HL-60 (cell line): ENCODE measurements at places on chromosomes 7 and 10.

- DNase-seq: no peak
These were observed 480.2 kb downstream of the PARD3 start for GRCh38 chr10:34334908-34335307.

DNA sequence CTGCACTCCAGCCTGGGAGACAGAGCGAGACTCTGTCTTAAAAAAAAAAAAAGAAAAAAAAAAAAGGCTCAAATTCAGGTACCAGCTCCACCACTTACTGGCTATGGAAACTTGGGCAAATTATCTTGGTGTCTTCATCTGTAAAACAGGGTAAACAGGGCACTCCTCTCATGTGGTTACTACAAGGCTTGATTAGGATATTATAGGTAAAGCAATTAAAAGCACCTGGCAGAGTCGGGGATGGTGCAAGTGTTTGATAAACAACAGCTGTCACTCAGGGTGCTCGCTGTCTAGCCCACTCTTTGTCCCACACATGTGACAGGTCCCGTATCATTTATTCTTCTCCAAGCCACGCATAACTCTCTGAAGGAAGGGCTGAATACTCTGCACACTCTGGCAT, 96.9 kb downstream of the SORBS1 start:
- no peak for DNase-seq

DNA sequence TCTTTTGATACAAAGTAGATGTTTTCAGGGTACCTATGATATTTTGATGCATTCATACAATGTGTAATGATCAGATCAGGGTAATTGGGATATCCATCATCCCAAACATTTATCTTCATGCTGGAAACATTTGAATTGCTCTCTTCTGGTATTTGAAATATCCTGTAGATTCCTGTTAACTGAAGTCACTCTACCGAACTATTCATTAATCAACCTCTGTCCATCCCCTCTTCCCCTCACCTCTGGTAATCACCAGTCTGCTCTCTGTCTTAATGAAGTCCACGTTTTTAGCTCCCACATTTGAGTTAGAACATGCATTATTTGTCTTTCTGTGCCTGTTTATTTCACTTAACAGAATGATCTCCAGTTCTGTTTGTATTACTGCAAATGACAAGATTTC, 11.3 kb downstream of the MTG1 start:
- no peak for DNase-seq

DNA sequence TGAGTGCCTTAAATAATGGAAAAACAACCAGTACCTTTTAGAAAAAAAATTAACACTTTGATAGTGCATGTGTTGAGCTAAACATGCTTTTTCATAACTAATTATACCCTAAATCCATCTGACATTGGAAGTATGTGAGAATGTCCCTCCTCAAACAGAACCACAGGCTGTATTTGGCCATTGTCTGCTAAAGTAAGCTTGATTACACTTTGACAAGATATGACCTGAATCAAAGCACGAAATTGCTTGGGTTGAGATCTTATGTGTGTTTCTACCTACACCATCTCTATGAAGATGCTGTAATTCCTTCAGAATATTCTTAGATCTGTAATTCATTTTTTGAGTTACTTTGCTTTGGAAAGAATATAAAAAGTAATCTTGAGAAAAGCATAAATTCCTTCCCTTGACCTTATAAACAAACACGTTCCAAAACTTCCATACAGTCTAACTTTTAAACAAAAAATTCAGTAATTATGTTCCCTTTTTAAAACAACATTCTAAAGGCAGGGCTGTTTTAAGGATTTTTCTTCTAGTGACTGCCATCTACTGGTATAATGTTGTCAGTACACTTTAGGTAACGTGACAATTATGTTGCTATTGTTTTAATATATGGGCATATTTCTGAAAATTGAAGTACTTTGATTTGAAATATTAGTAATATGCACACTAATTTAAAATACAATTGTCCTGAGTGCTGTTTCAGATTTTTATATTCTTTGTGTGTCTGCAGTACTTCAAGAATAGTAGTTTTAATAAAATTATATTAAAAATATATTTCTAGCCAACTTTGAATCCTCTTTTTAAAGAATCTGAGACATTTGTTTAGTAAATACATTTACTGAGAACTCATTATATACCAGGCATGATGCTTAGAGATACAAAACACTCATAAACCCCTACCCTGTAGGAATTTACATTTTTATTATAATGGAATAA, 20.9 kb downstream of the CD36 start:
- no peak for DNase-seq

GRCh38 chr7:47423196-47423595, 158.7 kb downstream of the TNS3 start:
- DNase-seq: no peak

- DNase-seq: no peak
These were observed 22.2 kb upstream of the UNCX start for GRCh38 chr7:1210321-1210978.

GRCh38 chr10:11880151-11881029, 57.2 kb downstream of the PROSER2 start:
- no peak for DNase-seq

GRCh38 chr7:130960208-130960988, 226.4 kb upstream of the KLF14 start:
- DNase-seq: peak; percentile 82

- DNase-seq: no peak
These were observed 220.8 kb downstream of the LRMDA start for GRCh38 chr10:75652146-75652740.

DNA sequence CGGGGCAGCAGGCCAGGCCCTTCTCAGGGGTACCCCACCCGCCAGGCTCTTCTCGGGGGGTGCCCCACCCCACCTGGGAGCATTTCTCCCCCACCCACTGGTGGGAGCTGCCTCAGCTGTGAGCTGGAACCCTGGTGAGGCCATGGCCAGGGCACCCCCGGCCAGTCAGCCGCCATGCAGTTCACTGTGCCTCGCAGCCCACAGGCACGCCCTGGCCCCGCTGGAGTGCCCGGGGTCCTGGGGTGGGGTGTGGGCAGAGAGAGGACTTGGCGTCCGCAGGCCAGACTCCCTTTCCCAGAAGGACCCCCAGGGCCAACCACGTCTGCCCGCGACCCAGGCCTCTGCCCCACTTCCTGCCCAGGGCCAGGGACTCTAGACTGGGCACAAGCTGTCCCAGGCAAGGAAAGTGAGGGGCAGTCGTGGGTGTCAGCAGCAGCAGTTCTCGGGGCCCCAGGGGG, 13.1 kb downstream of the DPYSL4 start:
- no peak for DNase-seq

DNA sequence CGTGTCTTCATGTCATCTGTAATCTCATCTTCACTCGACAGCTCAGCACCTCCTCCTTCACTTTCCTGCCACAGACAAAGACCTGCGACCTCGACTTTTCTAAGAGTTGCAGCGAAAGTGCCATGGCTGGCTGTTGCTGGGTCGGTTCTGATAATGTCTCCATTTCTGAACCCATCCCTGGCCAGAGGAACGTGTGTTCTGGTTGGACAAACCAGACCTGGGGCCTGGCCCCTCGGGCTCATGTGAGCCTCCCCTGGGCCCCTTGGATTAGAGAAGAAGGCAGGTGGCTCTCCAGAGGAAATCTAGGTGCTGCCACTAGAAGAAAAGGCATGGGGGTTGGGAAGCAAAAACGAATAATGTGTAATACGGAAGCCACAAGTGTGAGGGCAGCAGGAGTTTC, 273.7 kb downstream of the GLRX3 start:
- no peak for DNase-seq

DNA sequence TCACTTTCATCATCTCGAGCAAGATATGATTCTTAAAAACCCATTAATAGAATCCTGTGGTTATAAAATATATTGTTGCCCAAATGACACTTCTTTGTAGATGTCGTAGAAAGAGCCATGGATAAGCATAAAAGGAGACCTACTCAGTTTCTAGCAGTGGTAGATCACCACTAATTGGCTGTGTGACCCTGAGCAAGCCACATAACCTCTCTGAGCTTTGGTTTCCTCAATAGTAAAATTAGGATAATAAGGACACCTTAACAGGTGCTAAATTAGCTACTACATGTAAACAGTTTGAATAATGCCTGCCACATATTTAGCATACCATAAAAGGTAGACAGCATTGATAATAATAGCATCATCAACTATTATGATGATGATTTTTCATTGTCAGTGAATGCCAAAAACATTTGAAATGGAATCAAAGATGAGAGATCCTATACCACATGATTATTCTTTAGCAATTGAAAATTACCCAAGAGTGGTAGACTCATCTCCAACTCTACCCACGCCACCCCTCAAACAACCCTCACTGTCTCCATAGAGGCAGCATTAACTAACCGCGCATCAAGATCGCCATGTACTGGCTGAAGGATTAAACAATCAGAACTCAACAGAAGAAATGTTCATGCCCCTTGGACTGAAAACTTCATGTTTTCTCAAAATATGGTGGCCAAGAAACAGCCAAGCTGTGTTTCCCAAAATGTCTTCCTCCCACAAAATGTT, 45.8 kb downstream of the CHST15 start:
- DNase-seq: no peak

DNA sequence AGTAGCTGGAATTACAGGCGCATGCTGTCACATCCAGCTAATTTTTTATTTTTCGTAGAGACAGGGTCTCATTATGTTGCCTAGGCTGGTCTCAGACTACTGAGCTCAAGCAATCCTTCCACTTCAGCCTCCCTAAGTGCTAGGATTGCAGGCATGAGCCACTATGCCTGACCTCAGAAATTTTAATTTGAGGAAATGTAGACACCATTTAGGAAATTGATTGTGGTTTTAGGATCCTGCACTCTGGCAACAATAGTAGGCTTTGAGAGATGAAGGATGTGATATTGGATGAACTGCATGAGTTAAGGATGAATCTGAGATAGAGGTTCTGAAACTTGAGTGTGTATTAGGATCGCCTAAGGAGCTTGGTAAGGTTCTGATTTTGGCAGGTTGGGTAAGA, 66.5 kb downstream of the PPP1R9A start:
- DNase-seq: no peak

GRCh38 chr10:118992496-118992895, 37.0 kb upstream of the NANOS1 start:
- DNase-seq: no peak

DNA sequence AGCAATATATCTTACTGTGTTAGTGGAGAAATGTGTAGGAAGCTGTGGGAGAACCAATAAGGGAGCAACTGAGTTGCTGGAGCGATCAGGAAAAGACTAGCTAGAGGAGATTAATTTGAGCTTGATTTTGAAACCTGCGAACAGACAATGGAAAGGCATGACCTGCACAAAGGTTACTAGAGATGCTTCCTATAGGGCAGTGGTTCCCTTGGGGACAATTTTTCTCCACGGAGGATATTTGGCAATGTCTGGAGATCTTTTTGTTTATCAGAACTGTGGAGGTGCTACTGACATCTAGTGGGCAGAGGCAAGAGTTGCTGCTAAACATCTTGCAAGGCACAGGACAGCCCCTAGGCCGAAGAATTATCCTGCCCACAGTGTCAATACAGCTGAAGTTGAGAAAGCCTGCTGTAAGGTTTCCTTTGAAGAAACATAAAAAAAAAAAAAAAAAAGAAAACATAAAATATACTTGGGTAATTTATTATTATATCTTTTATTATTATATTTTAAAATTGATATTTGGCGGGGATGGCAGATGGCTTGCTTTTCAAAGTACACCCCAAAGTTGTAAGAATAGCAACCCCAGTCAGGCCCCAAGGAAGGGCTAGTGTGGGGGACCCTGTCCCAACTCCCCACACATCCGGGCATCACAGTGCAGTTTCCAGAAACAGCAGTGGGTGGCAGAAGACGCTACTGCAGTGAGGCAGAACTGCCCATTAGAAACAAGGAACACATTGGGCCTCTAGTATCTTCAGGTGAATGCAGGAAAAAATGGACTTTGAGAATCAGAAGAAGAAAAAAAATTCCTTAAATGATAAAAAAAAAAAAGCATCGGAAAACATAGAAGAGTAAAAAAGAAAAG, 481.6 kb downstream of the SH2D4B start:
- DNase-seq: peak; percentile 17

GRCh38 chr7:97801108-97801507, 69.2 kb downstream of the TAC1 start:
- no peak for DNase-seq

GRCh38 chr7:120431016-120431415, 158.0 kb downstream of the KCND2 start:
- DNase-seq: no peak

DNA sequence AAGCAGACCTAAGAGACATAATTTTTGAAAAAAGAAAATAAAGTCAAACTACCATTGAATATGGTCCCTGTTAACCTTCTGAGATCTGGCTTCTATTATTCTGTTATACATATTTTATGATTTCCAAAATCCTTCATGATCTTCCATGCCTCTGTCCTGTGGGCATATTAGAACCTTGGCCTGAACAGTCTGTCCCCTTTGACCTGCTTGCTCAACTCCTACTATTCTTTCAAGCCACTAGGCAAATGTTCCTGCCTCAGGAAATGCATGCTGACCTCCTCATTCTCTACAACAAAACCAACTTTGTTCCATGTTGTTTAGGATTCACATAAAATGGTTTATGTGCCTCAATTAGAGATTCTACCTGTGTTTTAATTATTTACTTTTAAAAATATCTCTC, 544.8 kb upstream of the LRRTM3 start:
- DNase-seq: no peak

DNA sequence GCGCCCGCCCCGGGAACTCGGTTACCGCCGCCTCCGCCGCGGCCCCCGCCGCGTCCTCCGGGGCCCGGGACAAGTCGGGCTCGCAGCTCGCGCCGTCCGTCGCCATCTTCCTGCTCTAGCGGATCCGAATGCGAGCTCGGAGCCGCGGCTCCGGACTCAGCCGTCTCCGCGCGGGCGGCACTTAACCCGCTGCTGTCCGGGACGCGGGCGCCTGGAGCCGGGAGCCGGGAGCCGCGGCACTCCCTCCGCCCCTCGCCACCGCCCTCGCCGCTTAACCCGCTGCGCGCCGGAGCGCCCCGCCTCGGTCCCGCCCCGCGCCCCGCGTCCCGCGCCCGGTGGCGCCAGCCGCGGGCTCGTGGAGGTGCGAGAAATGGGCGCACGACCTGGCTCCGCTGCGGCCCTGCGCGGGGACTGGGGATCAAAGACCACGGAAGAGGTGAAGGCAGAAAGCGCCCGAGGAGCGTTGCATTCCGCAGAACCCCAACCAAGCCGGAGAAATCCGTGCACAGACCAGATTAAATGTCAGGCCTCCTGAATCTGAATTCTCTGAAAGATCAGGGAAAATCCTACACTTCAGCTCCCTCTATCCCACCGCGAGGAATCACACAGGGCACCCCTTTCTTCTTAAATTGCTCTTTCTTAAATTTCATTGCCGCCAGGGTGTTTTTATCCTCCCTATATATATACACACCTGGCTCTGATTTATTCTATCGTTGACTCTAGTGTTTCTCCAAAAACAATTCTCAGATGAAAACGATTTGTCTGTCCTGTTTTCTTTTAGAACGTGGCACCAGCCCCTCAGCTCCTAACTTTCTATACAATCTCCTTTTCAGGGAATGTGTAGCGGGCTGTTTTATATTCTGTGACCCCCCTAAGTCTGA, at the start of gene CTTNBP2:
Gene CTTNBP2, minus strand, starts transcription at position 132 of the 881 bp plus-strand sequence. Its CDS starts 26 bp downstream, at position 106.
- no peak for DNase-seq
